ENCODE measurements at places on chromosomes 11 and 22.

DNA sequence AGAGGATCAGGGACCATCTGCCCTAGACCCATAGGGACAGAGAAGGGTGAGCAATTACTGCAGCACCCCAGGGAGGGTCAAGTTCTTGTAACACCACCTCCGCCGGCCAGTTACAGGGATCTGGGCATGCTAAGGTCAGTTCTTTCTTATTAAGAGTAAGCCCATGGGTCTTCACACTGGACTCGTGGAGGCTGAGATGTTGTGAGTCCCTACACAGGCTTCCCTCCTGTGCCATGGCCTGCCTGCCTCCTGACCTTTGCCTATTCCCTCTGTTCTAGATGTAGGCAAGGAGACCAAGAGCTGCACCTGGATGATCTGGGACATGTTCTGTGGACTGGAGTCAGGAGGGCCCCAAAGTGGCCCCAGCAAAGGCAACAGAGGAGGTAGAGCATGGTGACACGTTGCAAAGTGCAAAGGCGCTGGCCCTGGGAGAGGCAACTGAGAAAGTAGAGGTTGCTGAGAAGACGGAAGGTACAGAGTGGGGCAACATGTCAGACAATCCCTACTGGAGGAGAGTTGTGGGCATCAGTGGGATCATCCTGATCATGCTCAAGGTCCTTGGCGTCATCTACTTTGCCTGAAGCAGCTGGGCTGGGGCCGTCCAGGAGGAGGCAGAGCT is 16.3 kb upstream of the GNAZ start:
- H3K36me3 ChIP-seq = no peaks in the 10 kb centered on the region
- H3K27ac ChIP-seq = no peak overlapping the region
- H3K27me3 ChIP-seq = peaks cover 22% of the 10 kb centered on the region
- no peak overlapping the region for H3K4me3 ChIP-seq

- H3K4me3 ChIP-seq = no peak overlapping the region
- peaks cover 16% of the 10 kb centered on the region for H3K4me1 ChIP-seq
- H3K36me3 ChIP-seq = peaks cover 20% of the 10 kb centered on the region
- no peak overlapping the region for H3K27ac ChIP-seq
- no peaks in the 10 kb centered on the region for H3K27me3 ChIP-seq
Observed at GRCh38 chr11:6530848-6531247, 33.8 kb downstream of the DNHD1 start.

DNA sequence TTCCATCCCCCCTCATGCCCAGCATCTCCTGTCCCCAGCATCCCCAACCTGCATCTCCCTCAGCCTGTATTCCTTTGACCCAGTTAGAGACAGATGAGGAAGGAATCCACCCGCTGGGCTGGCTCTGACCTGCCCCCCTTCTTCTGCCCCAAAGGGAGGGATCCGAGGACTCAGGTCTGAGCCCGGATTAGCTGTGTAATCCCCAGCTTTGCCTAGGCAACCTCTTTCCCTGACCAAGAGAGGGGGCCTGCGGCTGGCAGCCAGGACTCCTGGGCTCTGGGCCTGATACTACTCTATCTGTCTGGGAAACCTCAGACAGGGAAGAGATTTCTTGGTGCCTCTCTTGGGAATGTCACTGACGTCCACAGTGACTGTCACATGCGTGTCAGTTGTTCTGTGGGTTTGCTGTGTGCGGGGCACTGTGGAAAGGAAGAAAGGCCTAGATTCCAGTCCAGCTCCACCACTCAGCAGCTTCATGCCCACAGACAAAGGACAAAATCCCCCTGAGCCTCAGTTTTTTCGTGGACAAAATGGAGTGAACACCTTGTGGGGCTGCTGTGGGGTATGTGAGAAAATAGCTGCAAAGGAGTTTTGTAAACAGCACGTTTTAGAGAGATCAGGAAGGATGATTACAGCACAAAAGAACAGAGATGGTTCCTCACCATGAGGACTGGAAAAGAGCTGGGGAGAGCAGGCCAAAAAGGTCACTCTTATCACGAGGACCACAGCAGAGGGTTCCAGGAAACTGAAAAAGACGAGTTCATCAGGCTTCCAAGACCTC is 1.3 kb upstream of the NDUFV1 start:
- H3K4me1 ChIP-seq = peaks cover 30% of the 10 kb centered on the region
- peak overlapping the region; percentile 59 for H3K4me3 ChIP-seq
- no peak for DNase-seq
- peaks cover 20% of the 10 kb centered on the region for H3K36me3 ChIP-seq

GRCh38 chr11:120563703-120564572 is 52.4 kb downstream of the GRIK4 start:
- H3K4me3 ChIP-seq = no peak overlapping the region
- peaks cover 36% of the 10 kb centered on the region for H3K27me3 ChIP-seq
- no peak overlapping the region for H3K27ac ChIP-seq
- peaks cover 13% of the 10 kb centered on the region for H3K4me1 ChIP-seq

- H3K27ac ChIP-seq = no peak overlapping the region
- DNase-seq = no peak
- H3K4me3 ChIP-seq = no peak overlapping the region
- peaks cover 7% of the 10 kb centered on the region for H3K4me1 ChIP-seq
- H3K27me3 ChIP-seq = no peaks in the 10 kb centered on the region
Observed at GRCh38 chr22:21020802-21021429, 6.0 kb downstream of the P2RX6 start.

Measured in activated T-helper 1 cell treated with anti-CD3 and anti-CD28 coated beads, Interleukin-12 subunit alpha, Interleukin-12 subunit beta, Interleukin-2, Interleukin-4 antibody, amounts not matched to agents 30 ng/mL and 10 ng/mL and 1 ng/mL, durations not matched to agents 14 hours and 24 hours and 36 hours (primary cell).